ENCODE measurements at places on chromosomes 3 and 15.
A peak's percentile ranks its signal among the peaks of the same experiment; 100 is the strongest.

DNA sequence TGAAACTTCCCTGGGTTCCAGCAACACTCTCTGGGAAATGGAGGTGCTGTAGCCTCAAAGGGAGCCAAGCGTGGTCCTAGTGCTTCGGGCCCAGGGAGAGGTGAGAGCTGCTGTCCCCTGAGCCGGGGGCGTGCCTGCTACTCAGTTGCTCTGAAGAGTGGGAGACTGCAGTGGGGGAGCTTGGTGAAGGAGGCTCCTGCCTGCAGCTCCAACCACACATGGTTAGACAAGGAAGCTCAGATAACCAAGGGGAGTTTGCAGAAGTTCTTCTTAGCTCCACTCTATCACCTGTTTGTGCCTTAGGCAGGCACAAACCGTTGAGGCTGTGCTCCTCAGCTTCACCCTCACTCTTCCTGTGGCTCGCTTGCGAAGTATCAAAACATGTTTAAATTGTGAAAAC, 53.6 kb upstream of the TRPM1 start:
- no peak for DNase-seq

DNA sequence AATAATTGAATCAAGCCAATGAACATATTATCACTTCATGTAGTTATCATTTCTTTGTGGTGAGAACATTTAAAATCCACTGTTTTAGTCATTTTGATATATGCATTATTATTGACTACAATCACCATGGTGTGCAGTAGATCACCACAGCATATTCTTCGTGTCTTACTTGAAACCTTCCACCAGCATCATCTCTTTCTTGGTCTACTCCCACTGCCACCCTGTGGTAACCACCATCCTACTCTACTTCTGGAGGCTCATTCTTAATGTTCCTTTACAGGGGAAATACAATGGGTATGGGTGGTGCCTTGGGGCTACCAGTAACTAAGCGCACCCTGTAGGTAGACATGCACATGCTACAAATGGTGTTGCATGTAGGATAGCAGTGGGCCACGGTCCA, 25.4 kb downstream of the PXK start:
- no peak for DNase-seq

GRCh38 chr15:95996494-95996893, 334.0 kb upstream of the NR2F2 start:
- DNase-seq: no peak

- no peak for DNase-seq
Measured at GRCh38 chr3:32733631-32734229, 48.7 kb downstream of the CNOT10 start.

- no peak for DNase-seq
Measured at GRCh38 chr3:43405888-43406642, 119.7 kb downstream of the SNRK start.

DNA sequence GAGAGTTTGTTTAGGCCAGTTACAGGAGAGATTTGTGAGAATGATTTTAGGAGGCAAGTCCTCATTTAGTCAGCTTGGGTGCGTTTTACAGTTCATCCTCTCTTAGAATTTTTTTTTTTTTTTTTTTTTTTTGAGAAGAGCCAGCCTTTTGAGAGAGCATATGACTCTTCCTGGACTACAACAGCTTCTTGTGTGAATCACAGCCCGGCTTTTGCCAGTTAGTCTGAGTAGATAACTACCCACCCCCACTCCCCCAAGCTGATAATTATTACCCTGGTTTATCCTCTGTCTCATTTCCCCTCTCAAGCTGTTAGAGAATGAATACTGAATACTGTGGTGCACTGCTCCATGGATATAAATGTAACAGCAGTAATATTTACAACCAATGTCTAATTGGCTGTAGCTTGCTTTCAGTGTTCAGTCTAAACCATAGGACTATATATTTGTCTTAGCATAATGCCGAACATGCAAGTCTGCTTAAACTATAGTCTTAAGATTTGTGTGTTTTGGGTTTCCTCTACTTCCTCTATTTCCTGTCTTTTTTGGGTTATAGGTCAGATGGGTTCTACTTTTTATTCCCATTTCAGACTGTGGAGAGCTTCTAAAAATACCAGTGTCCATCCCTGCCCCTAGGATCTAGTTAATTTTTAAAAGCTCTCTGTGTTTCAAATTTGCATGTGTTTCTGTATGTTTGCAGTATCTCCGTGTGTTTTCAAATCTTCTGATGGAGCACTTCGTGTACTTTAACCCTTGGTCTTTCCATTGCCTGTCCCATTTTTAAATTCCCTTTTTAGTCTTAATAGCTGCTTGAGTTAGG, 8.0 kb downstream of the CHD2 start:
- DNase-seq: no peak

DNA sequence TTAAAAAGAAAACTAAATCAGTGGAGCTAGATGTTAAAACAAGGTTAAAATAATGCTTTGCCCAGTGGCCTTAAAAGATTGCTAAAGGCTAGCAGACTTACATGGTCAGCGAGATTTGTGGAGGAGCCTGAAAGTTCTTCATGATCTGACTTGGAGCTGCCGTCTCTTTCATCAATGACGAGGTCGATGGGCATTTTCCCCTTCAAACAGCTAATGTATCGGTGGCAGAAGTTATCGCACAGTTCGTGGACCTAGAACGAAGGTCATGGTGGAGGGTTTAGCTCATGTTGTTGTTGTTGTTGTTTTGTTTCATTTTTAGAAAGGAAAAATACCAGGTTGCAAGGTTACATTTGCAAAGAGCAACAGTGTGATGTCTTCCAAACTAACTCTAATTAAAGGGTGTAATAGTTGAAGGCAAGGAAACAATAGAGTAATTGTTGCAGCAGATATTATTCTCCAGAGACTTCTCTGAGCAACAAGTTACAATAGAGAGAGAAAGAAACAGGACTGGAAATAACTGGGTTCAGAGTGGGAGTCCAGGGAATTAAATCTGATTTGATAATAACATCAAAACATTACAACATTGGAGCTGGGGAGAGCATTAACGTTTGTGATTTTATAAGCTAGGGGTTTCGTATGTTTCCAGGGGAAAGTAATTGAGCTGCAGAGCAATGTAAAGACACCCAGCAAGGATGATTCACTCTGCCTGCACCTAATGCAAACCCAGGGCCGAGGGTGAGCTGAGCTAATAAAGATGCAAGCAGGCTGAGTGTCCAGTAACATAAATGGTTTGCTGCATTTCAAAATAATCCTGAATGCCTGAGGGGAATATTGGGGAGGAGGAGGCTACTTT, 6.6 kb downstream of the MEIS2 start:
- no peak for DNase-seq

DNA sequence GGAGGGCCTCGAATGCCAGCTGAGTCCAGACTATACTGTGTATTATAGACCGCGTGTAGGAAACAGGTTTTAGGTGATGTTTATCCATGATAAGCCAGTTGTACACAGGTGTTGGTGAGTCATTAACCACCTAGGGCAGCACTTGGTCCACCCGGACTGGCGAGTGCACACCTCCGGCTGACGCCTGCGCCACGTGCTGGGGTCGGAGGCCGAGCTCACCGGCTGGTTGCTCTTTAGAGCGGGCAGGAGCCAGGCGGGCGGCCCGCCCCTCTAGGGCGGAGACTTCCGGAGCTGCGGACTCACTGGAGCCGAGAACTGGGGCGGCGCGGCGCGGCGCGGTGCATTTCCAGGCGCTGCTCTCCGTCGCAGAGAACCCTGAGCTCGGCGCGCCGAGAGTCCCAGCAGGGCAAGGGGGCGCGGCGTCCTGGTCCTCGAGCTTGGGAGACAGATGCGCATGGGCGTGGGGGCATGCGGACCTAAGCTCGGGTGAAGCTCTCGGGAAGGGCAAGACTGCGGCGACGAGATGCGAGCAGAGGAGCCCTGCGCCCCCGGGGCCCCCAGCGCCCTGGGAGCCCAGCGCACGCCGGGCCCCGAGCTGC, at the start of gene ESYT3:
Gene ESYT3, plus strand, starts transcription at position 341 of the 599 bp plus-strand sequence. Its CDS starts 183 bp downstream, at position 524.
- DNase-seq: peak; percentile 6

DNA sequence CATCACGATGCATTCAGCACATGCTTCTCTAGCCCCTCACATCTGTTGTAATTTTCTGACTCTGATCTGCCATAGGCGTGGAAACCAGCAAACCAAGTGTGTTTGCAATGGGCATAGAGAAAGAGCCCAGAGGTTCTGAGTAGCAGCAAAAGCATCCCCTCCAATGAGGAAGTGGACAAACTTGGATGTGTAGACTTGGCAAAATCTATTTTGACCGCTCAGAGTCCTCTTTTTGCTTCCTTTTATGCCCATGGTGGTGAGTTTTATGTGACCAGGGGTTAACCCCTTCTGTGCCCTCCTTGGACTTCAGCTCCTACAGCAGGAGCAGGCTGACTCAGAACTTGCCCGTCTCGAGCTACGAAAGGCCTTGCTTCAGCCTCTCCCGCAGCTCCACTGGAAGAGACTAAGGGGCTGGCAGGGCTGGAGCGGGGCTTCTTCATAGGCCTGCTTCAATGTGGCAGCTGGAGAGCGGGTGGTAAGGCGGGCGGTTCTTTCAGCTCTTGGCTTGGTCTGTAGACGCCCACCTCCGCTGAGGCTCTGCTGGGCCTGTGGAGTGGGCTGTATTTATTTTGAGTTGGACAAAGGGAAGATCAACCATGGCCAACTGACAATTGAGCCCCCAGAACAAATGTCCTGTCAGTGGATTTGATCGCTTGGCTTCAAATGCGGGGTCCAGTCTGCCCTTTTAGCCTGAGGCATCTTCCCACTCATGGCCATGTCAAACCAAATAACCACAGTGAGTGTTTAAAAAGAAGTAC, 6.5 kb upstream of the ETV5 start:
- no peak for DNase-seq

- peak; percentile 11 for DNase-seq
Measured at GRCh38 chr15:88701561-88702095, 62.8 kb downstream of the ISG20 start.
